ENCODE measurements at places on chromosomes 16 and 17. TPM values are rescaled to one million over a fixed set of nuclear protein-coding genes. Genes with fewer than 3 reads are reported as not detected.

DNA sequence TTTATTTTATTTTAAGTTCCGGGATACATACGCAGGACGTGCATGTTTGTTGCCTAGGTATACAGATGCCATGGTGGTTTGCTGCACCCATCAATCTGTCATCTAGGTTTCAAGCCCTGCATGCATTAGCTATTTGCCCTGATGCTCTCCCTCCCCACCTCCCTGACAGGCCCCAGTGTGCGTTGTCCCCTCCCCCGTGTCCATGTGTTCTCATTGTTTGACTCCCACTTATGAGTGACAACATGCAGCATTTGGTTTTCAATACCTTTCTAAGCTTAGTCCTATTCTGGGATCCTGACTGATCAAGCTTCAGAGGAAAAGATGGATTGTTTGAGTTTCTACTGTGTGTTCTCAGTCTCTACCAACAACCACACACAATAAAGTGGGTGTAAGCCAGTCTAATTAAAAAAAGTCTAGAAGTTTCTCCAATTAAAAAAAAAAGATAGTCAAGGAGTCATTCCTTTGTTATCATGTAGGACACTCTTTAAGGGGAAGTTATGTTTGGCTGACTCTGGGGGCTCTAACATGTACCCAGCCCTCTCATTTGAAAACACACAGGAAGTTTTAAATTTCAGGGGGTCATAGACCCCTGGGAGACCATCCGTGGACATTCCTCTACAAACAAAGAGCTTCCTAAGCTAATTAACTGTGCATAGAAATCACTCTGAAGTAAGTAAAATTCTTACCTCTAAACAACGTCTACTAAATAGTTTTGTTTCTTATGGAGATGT is 66.3 kb upstream of the ADAMTS18 start:
- no peak for DNase-seq

The ERN2 gene
- total RNA-seq: 197 TPM

- DNase-seq: no peak
These were observed 87.0 kb downstream of the CDH13 start for GRCh38 chr16:82713778-82714177.

- DNase-seq: peak; percentile 92
These were observed 1.4 kb upstream of the MATCAP1 start for GRCh38 chr16:67184995-67185650.

The TEKT1 gene
- total RNA-seq: not detected

Data from mucosa of gallbladder (tissue), 1 donor.